ENCODE measurements at places on chromosomes 12 and 14.
A peak's percentile ranks its signal among the peaks of the same experiment; 100 is the strongest.

DNA sequence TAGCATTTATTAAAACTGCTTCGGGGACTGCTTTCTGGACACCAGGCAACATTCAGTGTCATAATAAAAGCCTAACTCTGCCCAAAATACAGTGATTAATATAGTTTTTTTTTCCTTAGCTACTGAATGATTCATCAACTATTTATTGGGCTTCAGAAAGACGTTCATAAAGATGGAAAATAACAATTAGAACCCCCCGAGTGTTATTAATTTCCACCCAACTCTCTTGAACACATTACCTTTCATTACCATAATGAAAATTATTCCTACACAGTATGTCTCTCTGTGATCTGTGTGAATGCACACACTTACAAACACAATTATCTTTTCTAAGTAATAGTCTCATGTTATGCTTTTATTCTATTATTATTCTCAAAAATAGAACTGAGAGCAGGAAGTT is 473.0 kb downstream of the ADAMTS20 start:
- DNase-seq: no peak

DNA sequence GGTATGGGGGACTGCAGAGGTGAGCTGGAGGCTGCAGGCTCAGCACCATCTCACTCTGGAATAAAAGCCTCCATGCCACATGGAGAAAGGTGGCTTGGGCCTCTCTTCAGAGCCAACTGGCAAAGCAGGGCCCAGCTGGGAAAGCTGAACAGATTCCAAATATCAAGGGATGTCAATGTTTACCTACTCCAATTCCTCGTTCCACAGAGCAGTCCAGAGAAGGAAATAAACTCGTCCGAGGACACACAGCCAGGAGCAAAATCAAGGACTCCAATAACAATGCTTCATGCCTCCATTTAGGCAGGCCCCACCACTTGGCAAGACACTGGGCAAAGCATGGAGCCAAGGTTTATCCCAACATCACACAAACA is 36.3 kb upstream of the PNMA1 start:
- no peak for DNase-seq

DNA sequence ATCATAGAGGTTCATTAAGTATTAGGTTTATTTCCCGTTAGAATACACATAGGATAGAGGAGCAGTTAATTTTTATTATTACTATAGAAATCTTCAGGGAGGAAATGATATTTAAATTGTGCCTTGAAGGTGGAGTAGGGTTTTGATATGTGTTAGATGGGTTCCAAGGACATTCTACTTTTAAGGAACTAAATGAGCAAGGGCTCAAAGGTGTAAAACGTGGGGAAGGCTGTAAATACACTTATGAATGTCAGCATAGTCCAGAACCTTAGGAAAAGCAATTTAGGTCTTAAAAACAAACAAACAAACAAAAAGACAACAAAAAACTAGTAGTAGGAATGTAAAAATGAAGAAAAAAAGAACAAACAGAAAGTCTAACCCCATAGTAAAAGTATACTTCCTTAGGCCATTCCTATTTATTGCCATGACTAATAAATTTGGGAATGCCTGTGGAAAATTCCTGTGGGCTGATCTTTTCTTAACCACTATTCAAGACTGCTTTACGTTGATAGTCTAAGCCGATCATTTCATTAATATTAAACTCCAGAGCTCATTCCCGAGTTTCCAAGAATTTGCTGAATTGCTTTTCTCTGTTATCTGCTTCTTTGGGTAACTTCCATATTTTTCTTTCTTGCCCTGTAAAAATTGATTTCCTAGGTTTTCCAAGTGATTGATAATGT is 180.3 kb downstream of the RAD51B start:
- DNase-seq: no peak

DNA sequence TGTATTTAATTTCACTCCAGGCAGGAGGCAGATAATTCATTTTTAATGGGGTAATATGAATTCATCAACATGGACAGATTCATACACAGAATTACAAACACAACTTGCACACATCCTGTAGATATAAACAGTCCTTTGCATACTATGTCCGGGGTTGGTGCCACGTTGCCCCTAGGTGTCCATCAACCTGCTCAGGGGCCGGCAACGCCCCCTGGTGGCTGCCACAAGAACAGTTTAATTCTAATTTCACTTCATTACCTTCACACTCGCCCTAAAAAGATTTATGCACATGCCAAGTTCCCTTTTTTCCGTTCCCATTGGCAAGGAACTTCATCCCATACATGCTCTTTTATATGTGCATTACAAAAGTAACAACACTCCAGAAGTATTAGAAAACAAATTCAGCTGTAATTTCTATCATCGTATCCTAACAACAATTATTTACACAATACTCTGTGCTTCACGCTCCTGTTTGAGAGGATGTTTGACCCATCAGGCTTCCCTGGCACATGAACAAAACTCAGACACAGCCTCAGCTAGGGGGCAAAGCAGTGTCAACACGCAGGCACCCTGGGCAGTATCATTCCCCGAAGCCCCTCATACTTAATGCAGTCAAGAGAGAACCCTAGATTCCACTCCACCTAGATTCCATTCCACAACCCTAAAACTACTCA is 15.5 kb downstream of the MANSC1 start:
- peak; percentile 33 for DNase-seq

GRCh38 chr12:66275040-66275439 is 27.3 kb upstream of the HELB start:
- no peak for DNase-seq

DNA sequence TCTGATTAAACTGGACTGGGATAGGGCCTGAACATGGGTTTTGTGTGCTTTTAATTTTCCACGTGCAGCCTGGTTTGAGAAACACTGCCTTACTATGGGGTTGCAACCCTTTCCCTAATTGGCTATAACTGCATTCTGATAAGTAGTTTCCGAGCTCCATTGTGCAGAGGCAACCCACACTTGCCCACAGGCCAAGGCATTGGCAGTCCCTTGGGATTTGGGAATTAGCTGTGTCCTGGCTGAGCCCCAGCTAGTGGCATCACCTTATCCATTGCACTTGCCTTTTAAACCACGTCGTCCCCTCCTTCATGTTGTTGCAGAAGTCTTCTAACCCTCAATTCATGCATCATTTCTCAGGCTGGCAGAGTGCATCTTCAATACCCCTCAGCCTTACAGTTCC is 10.2 kb downstream of the VCPKMT start:
- DNase-seq: no peak

DNA sequence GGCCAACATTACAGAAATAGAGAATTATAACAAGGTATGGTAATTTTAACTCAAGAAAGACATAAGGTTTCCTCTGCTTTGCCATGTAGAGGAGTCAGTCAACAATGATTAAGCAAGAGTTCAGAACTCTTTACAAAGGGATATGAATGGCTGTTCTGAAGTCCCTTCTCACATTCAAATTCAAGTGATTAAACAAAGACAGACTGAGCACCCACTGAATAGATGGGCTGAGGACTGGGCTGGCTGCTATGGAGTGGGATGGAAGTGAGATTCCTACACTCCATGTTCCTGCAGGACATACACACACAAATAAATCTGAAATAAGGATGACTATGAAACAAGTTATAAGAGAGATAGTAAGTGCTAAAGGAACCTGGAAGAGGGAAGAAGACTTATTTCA is 199.0 kb upstream of the GRIP1 start:
- DNase-seq: no peak

- DNase-seq: no peak
These were observed 276.0 kb downstream of the ADGRD1 start for GRCh38 chr12:131229426-131230339.

- DNase-seq: no peak
These were observed 69.7 kb upstream of the PLEKHG3 start for GRCh38 chr14:64634558-64634957.

GRCh38 chr12:32120419-32120818 is 13.8 kb downstream of the BICD1 start:
- no peak for DNase-seq

DNA sequence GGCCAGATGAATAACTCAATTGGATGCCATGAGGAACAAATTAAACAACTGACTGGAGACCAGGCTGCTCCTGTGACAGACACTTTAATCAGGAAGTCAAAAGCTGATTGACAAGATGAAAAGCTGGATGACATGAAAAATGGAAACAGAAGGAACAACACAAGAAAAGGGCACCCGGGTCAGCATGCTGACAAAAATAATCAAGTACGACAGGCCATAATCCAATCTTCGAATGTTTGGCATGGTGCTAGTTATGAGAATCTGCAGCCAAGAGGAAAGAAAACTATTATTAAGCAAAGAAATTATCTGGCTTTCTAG is 544.7 kb downstream of the ETNK1 start:
- DNase-seq: no peak

DNA sequence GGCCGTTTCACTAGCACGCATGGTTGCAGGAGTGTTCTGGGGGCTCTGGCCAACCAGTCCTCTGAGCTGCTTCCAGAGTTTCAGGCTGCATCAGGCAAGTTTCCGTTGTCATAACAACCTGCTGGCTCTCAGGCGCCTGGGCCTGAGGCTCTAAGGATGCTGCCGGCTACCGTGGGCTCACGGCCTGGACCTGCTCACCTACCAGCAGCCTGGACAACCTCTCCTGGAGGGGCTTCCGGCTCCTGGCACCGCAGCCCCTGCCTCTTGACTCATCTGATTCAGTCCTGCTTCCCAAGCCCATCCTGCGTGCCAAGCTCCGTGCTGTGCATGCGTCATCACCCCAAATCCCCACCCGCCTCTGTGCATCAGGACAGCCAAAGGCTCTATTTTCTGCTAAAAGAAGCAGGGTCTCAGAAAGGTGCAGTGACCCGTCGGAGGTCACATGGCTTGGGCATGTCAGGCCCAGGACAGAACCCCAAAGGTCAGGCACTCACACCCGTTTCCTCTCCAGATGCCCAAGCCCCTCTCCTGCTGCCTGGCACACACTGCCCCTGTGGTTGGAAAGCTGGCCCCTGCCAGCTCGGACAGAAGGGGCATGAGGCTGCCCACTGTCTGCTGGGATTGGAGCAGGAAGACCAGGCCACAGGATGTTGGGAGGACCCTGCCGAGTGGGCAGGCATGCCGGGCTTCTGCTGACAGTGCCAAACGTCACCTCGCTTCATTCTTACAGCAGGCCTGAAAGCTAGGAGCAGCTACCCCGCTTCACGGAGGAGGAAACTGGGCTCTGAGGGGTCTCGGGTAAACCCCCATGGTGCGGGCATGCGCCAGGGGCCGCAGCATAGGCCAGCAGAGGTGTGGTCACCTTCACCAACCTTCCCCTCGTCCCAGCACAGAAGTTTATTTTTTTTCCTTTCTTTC is 5.7 kb downstream of the BEGAIN start:
- no peak for DNase-seq

DNA sequence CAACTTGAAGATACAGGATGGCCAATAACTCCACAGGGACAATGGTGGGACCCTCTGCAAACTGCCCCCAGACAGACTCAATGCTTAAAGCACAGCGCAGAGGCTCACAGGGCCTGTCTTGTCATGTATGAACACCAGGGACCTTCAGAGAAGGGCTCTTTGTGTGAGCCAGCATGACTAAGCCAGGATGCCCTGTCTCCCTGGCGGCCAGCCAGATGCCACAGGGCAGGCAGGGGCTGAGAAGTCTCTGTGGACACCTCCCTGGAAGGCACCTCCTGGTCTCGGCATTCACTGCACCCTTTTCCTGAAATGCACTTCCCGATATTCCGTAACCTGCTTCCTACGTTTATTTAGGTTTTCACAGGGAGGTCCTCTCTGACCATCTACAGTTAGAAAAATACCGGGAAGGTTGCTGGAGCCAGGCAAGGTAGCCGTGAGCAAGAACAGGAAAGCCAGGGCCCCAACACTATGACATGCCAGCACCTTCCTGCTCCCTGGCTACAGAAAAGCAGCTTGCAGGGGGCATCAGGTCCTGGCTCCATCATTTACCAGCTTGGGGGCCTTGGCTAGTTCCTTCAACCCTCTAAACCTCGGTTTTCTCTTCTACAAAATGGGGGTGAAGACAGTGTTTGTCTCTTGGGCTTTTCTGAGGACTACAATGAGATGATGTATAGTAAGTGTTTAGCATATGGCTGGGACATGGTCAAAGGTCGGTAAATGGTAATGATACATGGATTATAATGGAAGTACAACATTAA is 65.0 kb downstream of the PITPNM2 start:
- no peak for DNase-seq

- DNase-seq: no peak
These were observed 8.5 kb downstream of the ATF7 start for GRCh38 chr12:53617700-53618099.

GRCh38 chr12:71125515-71125914 is 32.3 kb downstream of the TSPAN8 start:
- DNase-seq: no peak

- no peak for DNase-seq
These were observed 60.0 kb upstream of the DIO3 start for GRCh38 chr14:101501341-101501740.

GRCh38 chr14:64857979-64858744 is 21.5 kb downstream of the SPTB start:
- DNase-seq: no peak

DNA sequence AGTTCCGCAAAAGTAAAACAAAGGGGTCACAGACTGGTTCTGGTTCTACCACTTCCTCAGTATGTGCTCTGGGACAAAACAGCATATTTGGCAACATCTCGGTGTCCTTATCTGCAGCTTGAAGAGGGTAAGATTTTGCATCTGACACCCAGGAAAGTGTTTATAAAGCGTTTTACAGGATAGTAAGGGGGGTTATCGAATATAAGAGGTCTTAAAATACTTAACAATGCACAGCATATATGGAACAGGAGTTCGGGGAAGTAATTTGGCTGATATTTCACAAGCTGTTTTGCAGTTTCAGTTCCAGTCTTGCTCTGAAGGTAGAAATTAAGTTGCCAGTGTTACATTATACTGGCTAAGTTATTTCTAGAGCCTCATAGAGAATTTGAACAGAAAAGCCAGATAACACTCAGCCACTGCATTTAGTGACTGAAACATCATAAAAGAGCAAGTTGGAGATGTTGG is 904 bp upstream of the MAP4K5 start:
- DNase-seq: no peak
